ENCODE measurements at places on chromosomes 3 and 15.

DNA sequence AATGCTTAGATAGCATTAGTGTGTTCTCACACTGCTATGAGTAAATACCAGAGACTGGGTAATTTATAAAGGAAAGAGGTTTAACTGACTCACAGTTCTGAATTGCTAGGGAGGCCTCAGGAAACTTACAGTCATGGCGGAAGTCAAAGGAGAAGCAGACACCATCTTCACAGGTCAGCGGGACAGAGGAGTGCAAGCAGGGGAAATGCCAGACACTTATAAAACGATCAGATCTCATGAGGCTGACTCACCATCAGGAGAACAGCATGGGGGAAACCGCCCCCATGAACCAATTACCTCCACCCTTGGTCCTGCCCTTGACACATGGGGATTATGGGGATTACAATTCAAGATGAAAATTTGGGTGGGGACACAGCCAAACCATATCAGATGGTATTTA, 381.5 kb upstream of the DPPA4 start:
- no peak for DNase-seq

GRCh38 chr15:66232267-66232625, 21.3 kb downstream of the MEGF11 start:
- no peak for DNase-seq

DNA sequence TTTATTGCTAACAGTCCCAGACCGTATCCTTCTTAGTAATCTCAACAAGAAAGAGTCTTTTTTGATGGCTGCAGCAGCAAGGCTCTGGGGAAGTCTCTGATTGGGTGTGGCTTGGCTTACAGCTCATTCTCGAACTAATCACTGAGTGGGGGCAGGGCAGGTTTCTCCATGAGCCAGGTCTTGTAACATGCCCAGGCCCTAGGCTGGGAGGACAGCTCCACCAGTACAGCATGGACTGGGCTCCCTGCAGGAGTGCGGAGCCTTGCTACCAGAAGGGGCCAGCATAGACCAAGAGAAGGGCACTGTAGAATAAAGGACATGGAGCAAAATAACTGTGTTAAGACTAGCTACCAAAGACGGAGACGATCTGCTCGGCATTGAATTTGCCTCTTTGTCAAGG, 7.2 kb downstream of the CD276 start:
- no peak for DNase-seq

GRCh38 chr3:71536376-71536965, 47.1 kb downstream of the FOXP1 start:
- DNase-seq: no peak

DNA sequence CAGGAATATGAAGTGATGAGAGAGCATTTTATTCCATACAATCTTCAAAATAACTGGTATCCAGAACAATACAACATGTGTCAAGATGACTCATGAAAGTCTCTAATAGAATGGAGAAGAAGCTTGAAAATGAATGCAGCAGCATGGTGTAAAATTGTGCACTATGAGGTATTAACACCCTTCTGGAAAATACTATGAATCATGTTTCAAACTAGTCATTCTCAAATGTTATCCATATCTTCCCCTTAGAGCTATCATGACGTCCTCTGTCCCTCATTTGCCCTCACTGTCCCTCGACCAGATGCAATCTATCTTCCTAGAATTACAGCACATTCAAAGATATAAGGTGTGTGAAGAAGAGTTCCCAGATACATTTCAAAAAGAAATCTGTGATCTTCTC, 198.2 kb downstream of the NECTIN3 start:
- DNase-seq: no peak

DNA sequence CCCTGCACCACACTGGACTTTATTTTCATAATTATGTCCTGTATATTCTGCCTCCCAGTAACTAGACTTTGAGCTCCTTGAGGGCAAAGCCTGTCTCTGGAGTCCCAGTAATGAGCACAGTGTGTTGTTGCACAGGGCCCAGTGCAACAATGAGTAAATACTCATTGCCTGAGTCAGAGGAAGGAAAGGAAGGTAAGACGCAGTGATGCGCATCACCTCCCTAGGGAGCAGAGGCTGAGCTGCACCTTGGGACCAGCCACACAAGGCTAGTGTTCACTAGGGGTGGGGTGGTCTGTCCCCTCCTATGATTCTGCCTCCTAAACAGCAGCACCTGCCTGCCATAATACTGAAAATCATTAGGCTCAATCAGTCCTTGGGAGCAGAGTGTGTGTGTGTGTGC, 86.6 kb upstream of the ADAMTSL3 start:
- DNase-seq: no peak

DNA sequence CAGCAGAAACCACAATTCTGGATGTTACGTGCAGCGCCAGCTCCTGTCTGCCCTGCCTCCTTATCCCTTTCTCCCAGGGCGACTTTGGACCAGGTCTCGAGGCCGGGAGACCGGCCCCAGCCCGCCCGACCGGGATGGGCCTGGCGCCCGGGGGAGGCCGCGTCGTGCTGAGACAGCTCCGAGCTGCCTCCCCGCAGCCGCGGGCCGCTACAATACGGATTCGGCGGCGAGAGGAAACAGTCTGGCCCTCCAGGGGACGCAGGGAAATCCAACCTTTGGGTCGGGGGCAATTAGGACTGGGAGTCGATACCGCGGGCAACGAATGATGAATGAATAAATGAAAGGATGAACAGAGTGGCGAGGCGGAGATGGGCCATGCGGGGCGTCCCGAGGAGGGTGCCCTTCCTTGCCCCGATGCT, 537 bp downstream of the GRAMD2A start:
- no peak for DNase-seq

- DNase-seq: no peak
Observed at GRCh38 chr3:181081930-181082329, 92.4 kb upstream of the DNAJC19 start.

- no peak for DNase-seq
Observed at GRCh38 chr15:26029146-26029545, 166.0 kb upstream of the ATP10A start.

GRCh38 chr3:72309661-72310418, 524.9 kb upstream of the PROK2 start:
- DNase-seq: no peak

DNA sequence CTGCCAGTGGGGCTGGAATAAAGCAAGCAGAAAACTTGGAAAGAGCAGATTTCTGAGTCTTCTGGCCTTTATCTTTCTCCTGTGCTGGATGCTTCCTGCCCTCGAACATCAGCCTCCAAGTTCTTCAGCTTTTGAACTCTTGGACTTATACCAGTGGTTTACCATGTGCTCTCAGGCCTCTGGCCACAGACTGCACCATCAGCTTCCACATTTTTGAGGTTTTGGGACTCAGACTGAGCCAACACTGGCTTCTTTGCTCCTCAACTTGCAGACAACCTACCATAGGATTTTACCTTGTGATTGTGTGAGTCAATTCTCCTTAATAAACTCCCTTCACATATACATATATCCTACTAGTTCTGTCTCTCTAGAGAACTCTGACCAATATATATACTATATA, 706.6 kb downstream of the NR2F2 start:
- DNase-seq: no peak

DNA sequence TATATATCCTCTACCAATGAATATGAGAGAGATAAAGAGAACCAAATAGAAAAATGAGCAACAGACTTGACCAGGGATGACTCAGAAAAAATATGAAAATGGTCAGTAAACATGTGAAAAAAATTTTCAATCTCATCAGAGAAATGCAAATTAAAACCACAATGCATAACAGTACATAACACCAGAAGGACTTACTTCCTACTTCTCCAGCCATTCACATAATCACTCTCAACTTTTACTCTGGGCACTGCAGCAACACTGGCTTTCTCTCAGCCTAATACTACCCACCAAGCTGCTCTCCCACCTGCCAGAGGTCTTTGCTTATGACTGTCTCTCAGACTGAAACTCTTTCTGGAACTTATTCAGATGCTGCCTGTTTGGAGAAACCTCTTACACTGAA, 49.4 kb downstream of the DPH6 start:
- DNase-seq: peak; percentile 10

- no peak for DNase-seq
Observed at GRCh38 chr15:87939848-87940457, 316.6 kb downstream of the NTRK3 start.

DNA sequence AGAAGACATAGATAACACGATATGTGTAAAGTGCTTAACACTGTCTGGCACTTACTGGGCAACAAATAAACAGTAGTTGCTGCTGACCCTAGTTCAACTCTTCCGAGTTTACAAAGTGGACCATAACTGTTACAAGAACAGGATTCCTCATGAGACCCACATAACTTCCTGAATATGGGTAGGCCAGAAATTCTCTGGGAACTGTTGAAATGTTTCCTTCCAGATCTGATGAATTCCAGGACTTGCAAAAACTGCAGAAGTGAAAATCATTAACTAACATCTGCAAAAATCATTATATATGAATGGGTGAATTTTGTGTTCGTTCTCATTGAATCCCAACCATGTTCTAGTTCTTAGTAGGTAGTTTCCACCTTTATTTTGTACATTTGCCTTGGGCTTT, 181.7 kb upstream of the MME start:
- DNase-seq: no peak

- no peak for DNase-seq
Observed at GRCh38 chr3:81752604-81753003, 8.8 kb downstream of the GBE1 start.

DNA sequence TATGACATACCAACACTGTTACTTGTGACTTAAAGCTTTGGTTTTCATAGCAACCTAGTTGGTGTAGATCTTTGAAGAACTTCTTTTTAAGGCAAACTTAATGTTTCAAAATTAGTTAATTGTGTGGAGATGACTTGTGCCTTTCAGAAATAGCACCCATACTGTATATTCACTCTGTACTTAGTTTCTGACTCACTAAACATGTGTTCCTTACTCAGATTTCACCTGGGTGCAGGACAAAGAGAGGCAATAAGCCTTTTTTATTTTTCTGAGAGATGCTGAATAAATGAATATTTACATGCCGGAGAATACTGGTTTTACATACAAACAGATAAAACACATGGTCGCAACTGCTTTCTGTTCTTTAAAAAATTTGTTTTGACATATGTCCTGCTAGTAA, 44.8 kb downstream of the SLC25A26 start:
- no peak for DNase-seq

- DNase-seq: no peak
Observed at GRCh38 chr15:85094685-85095084, 113.0 kb downstream of the PDE8A start.

DNA sequence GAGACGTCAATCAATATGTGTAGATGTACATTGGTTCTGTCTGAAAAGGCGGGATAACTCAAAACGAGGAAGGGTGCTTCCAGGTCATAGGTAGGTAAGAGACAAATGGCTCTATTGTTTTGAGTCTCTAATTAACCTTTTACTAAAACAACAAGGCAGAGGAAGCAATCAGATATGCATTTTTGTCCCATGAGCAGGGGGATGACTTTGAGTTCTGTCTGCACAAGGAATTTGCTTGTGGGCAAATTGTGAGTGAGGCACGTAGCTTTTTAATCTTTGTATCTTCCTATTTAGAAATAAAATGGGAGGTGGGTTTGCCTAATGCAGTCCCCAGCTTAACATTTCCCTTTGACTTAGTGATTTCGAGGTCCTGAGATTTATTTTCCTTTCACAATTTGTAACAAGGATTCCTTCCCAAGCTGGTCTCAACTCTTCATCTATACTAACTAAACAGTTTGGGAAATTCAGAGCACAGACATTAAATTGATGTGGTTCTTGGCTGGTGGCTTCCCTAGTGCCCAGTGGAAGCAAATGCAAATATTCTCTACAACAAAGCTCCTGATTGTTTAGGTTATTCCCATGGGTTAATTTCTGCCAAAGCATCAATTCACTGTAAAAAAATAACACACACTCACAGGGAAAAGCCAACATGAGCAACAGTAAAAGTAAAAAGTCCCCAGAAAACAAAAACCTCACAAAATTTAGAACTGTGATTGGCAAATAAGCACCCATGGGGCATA, 738.8 kb upstream of the SGO1 start:
- DNase-seq: no peak

DNA sequence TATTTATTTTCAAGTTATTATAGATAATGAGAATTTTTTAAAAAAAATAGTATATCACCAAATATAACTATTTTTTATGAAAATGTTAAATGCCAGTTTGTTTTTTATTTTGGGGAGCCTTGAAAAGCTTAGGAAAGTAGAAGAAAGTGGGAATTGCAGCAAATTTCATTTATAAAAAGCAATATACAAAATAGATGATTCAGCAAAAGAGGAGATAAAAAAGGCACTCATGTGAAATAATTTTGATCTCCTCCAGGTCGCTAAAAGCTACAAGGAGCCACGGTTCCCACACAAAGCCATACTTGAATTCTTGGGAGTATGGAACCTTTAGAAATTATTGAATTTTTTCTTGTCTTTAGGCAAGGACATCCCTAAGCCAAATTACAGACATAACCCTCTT, 625.0 kb upstream of the SGO1 start:
- DNase-seq: no peak

- no peak for DNase-seq
Observed at GRCh38 chr3:61223451-61223850, 27.8 kb downstream of the FHIT start.

- no peak for DNase-seq
Observed at GRCh38 chr3:31132132-31132769, 237.8 kb upstream of the GADL1 start.

DNA sequence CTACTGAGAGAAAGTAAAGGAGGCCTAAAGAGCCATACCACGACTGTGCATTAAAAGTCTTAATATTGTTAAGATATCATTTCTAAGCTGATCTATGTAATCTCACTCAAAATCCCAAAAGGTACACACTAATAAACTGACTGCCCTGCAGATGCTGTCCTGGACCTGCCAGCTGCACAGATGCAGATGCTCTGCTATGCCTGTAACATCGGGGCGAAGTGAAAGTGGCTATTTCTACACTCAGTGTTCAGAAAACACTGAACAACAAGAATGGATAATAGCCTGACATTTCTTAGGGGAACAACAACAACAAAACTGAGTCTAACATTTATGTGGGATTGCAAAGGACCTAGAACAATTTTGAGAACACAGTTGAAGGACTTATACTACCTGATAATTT, 31.9 kb downstream of the RAD18 start:
- no peak for DNase-seq

DNA sequence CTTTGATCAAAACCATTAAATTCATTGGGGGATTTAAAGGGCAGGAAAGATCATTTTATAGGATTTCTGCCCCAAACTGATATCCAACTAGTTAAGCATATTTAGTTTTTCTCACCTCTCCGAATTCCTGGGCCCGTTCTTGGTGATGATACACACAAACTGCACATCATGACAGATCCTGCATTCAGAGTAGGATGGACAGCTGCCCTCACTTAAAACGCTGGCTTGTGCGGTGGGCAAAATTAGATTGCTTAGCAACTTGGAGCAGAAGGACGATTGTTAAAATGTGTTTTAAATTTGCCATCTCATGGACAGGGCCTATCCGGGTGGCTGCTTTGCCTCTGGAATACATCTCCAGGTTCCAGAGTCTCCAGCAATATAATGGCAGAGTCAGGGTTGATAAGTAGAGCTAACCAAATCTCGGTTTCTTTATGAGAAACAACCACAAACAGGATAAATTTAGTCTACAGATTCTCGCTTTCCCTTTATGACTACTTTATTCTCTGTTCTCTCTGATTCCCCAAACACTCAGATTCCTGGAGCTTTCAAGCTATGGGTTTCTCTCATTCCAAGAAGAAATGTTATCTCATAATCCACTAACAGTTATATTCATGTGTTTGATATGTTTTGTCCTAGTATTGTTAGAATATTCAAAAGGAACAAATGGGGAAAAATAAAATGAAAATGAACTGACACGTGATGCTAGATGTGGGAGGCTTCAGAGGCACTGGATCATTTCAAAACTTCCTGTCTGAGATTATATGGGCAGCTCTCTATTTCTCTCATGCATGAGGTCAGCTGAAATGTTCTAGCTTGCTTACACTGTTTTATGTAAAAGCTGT, 1014.1 kb upstream of the SEMA6D start:
- DNase-seq: peak; percentile 20

All from GM13976 (cell line).